Caudate nucleus (tissue), 63 donors: ENCODE measurements at places on chromosomes 4 and X.

- DNase-seq, result no peak
These were observed 212.7 kb downstream of the RPA4 start for GRCh38 chrX:97096385-97096784.

DNA sequence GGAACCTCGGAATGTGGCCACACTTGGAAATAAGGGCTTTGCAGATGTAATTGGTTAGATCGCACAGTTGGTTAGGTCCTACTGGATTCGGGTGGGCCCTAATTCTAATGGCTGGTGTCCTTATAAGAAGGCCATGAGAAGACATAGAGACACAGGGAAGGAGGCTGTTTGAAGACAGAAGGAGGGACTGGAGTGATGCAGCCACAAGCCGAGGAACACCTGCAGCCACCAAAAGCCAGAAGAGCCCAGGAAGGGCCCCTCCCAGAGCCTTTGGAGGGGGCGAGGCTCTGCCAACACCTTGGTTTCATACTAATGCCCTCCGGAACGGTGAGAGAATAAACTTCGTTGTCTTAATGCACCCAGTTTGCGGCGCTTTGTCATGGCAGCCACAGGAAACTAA, 47.0 kb downstream of the EVC start:
- no peak for DNase-seq

DNA sequence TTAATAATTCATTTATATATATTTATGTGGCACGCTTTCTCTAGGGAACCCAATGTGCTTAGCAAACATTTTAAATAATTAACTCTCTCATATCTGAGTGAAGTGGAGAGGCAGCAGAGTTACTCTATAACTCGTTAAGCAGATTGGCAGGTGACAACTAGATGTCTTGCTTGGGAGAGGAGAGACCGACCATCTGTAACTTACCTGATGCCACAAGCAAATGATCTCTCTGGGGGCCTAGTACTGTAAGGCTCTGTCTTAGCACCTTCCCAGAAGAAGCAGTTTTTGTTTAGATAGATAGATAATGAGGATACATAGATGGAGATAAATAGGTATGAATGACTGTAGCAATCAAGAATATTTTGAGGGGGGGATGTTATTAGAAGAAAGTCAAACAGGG, 11.9 kb upstream of the SEL1L3 start:
- DNase-seq, result no peak

- DNase-seq, result no peak
These were observed 211.0 kb downstream of the KCTD8 start for GRCh38 chr4:44237643-44238042.

GRCh38 chr4:185304944-185305690, 90.6 kb downstream of the LRP2BP start:
- no peak for DNase-seq

- DNase-seq, result no peak
These were observed 531.4 kb downstream of the INPP4B start for GRCh38 chr4:142314686-142315085.

DNA sequence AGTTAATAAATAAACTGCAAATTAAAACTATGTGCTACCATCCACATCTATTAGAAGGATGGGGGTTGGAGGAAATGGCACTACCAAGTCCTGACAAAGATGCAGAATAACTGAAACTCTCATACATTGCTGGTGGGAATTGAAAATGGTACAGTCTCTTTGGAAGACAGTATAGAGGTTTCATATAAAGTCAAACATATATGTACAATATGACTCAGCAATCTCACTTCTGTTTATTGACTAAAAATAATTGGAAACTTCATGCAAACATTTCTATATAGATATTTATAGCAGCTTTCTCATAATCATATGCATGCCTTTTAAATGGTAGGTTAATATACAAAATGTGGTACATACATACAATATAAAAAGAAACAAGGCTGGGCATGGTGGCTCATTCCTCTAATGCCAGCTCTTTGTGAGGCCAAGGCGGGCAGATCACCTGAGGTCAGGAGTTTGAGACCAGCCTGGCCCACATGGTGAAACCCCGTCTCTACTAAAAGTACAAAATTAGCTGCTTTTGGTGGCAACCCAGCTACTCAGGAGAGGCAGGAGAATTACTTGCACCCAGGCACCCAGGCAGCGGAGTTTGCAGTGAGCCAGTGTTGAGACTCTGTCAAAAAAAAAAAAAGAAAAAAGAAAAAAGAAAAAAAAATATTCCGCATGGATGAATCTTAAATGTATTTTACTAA, 225.0 kb upstream of the CXXC4 start:
- DNase-seq, result no peak

DNA sequence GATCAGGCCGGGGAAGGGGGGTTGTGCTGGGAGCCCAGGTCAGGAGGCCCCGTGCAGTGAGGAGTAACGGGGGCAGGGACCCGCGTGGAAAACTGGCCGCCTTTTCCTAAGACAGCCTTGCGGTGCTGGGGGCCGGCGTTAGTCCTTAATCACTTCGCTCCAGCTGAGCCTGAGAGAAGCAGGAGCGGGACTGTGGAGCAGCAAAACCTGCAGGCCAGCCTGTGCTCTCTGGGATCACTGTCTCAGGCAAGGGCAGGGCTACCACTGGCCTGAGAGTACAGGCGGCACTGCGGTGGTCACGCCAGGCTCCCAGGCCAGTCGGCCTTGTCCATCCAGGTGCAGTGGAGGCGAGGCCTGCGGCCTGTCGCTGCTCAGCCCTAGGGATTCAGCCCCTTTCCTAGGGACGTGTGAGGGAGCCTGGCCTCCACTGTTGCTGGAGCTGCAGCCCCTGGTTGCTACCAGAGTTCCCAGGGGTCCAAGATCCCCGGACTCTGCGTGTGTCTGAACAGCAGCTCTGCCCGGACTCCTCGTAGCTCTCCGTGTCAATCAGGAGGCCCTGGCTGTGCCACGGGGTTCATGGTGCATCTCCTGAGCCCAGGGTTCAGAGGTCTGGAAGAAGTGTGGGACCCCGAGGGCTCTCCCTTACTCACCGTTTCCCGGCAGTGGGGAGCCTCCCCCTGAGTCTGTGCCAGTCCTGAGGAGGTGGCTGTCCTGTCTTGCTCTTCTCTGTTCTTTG, 2141.7 kb upstream of the TENM3 start:
- no peak for DNase-seq
